ENCODE measurements at places on chromosomes 5 and 9.

DNA sequence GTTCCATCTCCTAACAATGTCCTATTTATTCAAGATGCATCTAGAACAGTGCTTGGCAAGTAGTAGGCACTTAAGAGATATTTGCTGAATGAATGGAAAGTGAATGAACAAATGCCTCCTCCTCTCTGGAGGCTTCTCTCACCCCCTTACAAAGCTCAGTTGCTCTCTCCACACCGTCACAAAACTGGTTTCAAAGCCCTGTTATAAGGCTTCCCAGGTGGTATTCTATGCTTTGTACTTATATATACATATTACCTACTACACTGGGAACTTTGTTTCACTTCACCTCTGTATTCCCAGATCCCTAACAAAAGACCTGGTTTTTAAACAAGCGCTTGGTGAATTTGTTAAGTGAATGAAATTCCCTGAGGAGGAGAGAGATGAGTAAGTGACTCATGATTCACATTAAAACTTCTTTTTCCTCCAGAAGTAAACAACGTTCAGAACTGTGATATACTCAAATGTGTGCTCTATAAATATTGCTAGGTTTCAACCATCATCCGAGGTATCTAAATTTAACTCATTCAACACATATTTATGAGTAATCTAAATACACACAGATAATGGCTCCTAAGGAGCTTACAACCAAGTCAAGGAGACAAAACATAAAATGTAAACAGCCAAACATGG, 36.0 kb downstream of the DENND1A start:
- DNase-seq = no peak

GRCh38 chr5:149605998-149606724, 24.9 kb downstream of the ARHGEF37 start:
- no peak for DNase-seq

DNA sequence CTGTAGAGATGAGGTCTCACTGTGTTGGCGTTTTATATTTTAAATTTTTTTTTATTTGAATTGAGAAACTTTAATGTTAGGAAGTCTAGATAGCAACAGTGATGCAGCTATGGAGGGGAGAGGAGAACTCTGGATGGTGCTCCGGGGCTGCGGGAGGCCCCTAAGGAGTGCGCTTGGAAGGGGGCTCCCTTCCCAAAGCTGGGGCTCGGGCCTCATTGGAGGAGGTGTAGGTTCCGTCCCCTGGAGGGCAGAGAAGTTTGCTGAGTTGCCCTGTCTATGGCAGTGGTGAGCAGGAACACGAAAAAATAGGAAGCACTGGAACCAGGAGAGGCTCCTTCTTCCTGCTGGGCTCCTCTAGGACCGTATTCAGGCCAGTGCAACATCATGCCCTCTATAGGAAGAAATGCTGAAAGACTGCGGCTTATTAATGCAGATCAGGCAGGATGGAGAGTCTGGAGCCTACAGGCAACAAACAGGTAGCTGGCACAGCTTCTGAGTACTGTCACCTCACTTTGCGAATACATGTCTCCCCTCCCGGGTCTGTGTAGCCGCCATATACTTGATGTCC, 16.1 kb downstream of the AHRR start:
- DNase-seq = no peak

DNA sequence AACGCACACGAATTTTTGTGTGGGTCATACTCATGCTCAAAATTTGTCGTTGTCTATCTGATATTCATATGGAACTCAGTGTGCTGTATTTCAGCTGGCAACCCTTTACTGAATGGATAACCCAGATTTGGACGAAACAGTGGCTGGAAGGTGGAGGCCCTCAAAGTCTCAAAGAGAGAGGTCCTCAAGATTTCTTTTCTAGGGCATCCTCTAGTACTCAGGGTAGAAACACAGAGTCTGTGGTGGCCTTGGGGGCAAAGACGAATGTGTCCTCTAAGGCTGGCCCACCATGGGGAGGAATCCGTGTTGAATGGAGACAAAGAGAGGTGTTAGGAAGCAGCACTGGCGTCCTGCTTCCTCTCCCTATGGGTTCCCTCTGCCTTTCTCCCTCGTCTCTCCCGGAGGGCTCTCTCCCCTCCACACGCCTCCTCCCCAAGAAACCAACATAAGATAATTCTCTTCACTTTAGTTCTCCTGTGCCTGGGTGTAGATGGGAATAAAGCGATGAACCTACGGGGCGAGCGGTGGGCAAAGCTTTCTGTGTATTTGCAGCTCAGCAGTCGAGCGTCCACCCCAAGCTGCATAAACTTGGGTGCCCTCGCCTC, 333.7 kb downstream of the CWC27 start:
- DNase-seq = no peak

- no peak for DNase-seq
Measured at GRCh38 chr5:32909207-32909606, 198.1 kb downstream of the NPR3 start.

GRCh38 chr9:127772603-127773002, 5.9 kb downstream of the SH2D3C start:
- DNase-seq = no peak

- no peak for DNase-seq
Measured at GRCh38 chr9:104885818-104886709, 41.9 kb downstream of the ABCA1 start.

DNA sequence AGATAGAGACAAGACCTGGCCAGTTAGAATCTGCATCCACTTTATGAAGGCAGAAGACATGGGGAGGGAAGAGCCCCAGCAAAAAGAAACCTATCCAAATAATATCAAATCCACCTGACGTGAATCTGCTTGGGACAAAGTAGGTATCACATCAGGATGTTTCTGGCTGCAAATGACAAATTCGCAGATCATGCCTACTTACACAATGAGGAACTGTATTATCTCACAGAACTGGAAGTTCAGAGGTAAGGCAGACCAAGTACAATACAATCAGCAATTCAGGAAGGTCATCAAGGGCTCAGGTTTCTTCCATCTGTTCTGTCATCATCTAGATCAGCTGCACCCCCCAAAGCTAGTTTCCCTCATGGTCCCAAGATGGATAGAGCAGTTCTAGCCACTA, 13.2 kb upstream of the NR4A3 start:
- no peak for DNase-seq

DNA sequence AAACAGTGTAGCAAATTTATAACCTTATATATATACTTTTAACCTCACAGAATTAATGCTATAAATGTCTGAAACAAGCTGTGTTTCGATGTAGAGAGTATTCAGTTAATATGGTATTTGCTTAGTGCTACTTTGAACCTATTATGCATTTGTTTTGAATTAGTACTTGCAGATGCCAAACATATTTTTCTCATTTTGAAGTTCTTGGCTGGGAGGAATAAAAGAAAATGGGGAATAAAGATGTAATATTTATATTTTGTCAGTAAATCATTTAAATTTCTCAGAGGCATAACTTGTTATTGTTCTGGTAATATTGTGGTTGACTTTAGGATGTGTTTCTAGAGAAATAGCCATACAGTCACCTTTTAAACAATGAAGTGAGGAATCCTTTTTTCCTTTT, 175.9 kb upstream of the IZUMO3 start:
- no peak for DNase-seq

DNA sequence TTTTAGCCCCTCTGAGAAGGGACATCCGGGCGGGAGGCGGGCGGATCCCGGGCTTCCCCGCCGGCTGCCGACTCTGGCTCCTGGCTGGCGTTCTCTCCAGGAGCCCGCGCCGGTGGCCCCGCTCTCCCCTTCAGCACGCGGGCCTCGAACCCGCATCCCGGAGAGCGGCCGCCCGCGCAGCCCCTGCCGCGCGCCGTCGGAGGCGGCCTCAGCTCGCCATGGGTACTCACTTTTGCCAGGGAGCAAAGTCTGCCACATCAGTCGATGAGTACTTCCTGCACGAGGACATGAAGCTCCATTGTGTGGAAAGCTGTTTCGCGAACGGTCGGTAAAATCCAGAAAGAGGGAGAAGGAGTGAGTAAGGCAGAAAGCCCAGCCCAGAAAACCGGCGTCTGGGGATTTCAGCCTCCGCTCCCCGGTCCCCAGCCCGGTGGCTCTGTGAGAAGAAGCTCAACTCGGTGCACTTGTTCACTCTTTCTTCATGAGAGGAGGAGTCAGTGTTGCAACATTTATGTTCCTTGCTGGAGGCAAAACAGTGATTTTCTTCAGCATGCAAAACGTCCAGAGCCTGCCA, at the start of gene PRLR:
Gene PRLR (minus strand): TSS at position 450 of the 574 bp plus-strand sequence. CDS start 140,867 bp downstream, outside the sequence.
- DNase-seq = no peak

- no peak for DNase-seq
Measured at GRCh38 chr9:98642661-98643312, 65.9 kb downstream of the GABBR2 start.

- peak; percentile 87 for DNase-seq
Measured at GRCh38 chr9:124869986-124870560, 8.1 kb downstream of the ARPC5L start.

DNA sequence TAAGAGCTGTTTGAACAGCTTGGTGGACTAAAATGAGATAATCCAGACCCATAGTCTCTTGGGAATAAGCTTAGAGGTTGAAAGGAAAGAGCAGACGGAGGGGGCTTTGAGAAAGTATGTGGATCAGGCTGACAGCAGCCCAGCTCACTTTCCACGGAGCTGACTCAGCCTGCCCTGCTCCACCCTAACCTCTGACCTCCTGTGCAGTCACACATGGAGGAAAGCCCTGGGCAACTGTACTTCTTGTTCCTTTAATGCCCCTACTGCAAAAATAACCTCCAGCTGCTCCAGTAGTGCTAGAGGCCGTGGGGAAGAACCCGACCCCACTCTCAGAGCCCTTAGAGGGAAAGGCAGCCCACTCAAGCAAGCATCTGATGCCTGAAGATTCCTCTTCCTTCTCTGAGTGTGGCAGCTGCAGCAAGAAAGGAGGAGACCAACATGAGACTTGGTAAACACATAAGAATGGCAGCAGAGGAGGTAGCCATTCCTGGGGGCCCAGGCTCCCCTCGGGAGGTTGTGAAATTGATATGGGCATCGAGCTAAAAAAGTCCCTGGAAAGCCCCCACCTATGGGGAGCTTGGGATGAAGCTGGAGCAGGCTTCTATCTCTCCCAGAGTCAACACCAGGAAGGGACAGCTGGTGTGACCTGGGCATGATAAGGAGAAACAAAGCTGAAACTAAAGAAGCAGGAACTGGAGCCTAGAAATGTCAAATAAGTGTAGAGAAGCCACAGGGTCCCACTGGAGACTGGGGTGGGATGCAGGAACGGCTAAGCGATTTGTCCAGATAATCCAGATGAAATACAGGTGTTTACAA, 204.3 kb downstream of the PIK3R1 start:
- DNase-seq = no peak

DNA sequence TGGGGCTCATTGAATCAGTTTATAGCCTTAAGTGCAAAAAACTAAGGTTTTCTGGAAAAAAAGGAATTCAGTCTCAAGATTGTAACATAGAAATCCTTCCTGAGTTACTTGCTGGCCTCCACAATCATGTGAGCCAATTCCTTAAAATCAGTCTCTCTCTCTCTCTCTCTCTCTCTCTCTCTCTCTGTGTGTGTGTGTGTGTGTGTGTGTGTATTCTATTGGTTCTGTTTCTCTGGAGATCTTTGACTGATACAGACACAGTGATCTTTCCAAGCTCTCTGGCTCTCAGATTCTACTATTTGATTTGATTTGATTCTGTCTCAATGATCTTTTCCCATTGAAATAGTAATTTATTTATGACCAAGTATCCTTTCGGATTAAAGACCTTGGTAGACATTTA, 74.6 kb downstream of the CFAP95 start:
- no peak for DNase-seq

- DNase-seq = no peak
Measured at GRCh38 chr5:3325201-3325971, 270.2 kb upstream of the IRX1 start.

GRCh38 chr5:86038566-86038965, 579.2 kb upstream of the COX7C start:
- no peak for DNase-seq

GRCh38 chr9:125913551-125913950, 166.4 kb downstream of the PBX3 start:
- no peak for DNase-seq

GRCh38 chr5:14946815-14947620, 75.4 kb upstream of the ANKH start:
- DNase-seq = no peak

GRCh38 chr5:59845730-59846129, 47.8 kb downstream of the PDE4D start:
- no peak for DNase-seq

- DNase-seq = no peak
Measured at GRCh38 chr5:117183326-117183725, 608.7 kb upstream of the SEMA6A start.

GRCh38 chr9:87540444-87541105, 42.9 kb downstream of the DAPK1 start:
- DNase-seq = no peak

DNA sequence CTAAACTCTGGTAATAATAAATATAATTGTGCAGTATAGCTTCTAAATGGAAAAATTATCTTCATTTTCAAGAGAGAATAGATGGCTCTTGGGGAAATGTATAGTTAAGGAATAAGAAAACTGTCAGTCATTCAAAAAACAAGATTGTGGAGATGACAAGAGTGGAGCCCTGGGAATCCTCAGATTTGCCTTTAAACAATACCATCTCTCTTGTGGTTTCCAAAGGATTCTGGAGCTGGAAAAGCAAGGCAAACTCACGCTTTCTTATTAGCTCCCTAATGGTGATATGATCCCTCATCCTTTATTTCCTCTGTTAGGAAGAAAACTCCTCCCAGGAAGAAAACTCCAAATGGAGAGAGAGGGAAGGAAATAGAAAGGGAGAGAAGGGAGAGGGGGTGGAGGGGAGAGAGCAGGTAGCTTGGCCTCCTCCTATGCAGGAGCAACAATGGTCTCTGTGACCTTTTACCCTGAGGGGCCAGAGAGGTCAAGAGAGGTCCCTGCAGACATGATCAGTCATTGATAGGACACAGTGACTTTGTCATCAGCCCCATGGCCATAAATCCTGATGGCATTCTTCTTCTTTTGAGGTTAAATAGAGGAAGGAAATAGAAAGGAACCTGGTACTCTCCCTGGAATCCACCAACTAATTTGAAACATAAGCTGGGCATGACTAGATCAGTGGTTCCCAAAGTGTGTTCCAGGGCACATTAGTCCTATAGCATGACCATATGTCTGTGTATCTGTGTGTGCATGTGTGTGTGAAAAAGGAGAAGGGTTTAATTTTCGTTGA, 312.2 kb downstream of the ARRDC3 start:
- no peak for DNase-seq

DNA sequence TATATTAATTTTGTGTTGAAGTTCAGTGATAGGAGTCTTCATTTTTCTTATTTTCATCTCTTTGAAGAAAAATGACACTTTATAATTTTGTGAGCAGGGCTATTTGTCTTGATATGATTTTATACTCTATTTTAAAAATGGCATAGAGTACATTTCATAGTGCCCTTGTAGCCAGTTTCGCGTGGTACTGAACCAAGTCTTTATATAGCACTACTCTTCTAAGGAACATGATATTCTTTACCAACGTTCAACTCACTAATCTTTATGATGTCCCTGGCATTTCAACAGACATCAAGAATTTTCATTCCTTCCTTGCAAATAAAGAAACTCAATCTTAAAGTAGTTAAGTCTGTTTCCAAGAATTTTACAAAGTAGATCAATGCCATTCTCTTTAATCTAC, 41.5 kb upstream of the HOMER1 start:
- DNase-seq = no peak
